ENCODE measurements at places on chromosomes 13 and 19. TPM values are rescaled to one million over a fixed set of nuclear protein-coding genes. Genes with fewer than 3 reads are reported as not detected.

The SYCN gene
- not detected for polyA plus RNA-seq

The CEACAM4 gene
- polyA plus RNA-seq = not detected

DNA sequence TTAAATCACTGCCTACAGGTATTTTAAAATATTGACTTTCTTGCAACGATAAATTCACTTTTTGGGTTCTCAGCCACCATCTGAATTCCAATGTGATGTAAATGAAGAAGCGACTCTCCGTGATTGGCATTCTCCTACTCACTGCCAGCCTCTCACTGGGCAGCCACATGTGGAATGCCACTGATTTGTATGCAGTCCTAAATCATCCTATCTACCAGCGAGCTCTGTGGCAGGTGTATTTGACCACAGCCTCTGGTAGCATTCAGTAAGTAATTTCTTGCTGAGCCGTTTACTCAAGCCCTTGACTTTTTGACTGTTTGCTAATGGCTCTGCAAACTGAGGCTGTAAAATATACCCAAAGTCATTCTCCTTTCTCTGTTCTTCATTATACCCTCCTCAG, 559.0 kb upstream of the SLC10A2 start:
- DNase-seq = no peak

DNA sequence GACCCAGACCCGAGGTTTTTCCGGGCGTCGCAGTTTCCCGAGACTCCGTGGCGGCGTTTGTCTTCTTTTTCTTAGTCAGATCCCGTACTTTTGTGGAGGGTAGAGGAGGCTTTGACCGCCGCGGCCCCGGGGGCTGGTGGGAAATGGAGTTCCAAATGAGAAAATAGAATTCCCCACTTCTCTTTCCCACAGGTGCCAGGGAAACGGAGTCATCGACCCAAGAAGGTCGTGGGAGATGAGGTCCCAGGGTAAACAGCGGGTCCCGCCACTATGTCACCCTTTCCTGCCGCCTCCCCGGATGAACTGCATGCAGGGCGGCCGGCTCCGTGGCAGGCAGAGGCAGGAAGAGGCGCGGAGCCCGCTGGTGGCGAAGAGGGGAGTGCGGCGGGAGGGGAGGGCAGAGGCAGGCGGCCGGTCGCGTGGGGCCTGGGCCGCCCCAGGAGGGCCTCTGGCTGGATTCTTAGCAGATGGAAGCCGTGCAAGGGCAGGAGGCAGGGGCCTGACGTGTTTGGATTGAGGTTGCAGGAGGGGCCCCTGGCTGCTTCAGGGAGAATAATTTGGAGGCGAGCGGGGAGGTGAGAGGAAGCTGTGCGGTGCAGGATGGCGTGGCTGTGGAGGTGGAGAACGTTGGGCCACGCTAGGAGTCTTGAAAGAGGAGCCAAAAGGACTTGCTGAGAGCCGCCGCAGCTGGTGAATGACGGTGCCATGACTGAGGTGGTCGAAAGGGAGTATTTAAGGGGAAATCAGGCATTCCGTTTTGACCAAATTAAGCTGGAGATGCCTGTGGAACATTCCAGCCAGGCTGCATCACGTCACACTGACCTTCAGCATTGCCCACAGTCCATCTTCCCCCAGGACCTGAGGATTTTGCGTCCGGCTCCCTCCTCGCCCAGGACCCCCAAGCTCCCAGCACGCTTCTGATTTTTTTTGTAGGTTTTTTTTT, 11.7 kb downstream of the CYTH2 start:
- DNase-seq = no peak

The MAP2K7 gene
- 10.7 TPM for polyA plus RNA-seq

DNA sequence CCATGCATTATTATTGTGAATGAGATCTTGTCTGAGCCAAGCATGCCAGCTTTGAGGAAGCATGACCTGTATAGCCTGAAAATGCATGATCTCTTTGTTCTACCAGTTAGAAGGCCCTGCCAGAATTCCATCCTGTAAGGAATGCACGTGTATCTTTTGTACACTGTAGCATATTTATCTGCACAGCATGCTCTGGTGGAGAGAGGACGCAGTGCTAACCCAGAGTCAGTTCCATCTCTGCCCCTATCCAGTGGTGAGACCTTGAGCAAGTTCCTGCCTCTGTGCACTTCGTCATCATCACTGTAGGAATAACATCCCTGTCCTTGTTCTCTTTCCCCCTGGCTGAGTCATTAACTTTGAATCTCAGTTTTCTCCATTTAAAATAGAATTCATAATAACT, 233.8 kb downstream of the SLC7A1 start:
- no peak for DNase-seq

GRCh38 chr13:98765996-98766519, 13.6 kb upstream of the SLC15A1 start:
- DNase-seq = no peak

DNA sequence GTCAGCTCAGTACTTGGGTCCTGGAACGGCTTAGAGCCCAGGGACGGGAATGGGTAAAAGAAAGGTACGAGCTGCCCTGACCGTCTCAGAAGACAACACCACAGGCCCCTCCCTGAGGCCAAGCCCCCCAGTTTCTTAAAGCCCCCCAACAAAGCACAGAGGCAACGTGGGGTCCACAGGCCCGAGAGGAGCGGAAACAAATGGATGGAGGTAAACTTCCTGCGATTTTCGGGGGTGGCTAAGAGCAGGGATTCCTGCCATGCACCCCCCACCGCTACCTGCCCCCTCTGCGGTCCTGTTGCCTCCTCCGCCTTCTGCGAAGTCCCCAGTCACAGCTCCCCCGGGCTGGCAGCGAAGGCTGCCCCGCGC, 48.2 kb downstream of the PTPRS start:
- DNase-seq = no peak

DNA sequence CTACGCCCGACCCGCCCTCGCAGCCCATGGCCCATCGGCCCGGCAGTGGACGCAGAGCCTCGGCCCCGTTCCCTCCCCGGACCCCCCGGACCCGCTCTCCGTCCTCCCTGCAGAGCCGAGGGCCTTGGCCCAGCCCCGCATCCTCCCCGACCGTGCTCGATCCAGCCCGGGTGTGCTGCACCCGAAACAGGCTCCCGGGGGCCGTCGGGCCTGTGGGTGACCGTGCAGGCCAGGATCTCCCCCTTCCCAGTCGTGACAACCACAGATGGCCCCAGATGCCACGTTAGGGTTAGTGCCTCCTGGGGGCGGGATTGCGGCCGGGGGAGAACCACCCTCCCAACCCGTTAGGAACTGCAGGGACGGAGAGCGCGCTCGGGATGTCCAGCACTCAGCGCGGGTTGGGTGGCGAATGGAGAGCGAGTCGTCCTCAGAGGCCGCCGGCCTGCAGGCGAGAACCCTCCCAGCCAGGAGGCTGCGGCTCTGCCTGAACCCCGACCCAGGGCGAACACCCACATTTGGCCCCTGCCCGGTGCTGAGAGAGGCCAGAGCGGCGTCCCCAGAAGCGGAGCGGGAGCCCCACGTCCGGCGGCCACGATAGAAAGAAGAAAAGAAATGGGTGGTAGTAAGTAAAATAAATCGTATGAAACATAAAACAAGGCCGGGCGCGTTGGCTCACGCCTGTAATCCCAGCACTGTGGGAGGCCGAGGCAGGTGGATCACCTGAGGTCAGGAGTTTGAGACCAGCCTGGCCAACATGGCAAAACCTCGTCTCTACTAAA, 6.7 kb upstream of the MADCAM1 start:
- no peak for DNase-seq

The NAXD gene
- polyA plus RNA-seq = 19.5 TPM

The KASH5 gene
- polyA plus RNA-seq = not detected

The DPF1 gene
- 1.6 TPM for polyA plus RNA-seq

GRCh38 chr19:54191011-54191810, at the start of gene TSEN34:
TSS of gene TSEN34 (plus strand) at chr19:54191308. CDS start at chr19:54191365, 57 bp downstream.
- peak; percentile 84 for DNase-seq

DNA sequence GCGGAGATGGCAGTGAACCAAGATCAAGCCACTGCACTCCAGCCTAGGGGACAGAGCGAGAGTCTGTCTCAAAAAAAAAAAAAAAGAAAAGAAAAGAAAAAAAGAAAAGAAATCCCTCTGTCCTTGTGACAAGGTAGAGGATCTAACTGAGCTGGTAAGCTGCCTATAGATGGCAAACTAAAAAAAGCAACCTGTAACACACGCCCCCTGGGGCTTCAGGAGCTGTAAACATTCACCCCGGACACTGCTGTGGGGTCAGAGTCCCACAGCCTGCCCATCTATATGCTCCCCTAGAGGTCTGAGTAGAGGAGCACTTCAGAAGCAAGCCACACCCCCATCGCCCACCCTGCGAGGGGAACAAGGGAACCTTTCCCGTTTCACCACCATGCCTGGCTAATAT, 4.3 kb upstream of the PGPEP1 start:
- no peak for DNase-seq

- DNase-seq = peak; percentile 74
Measured at GRCh38 chr19:18543814-18544475, 572 bp upstream of the FKBP8 start.

The SOX1 gene
- not detected for polyA plus RNA-seq

- no peak for DNase-seq
Measured at GRCh38 chr13:71454509-71454908, 412.5 kb downstream of the DACH1 start.

The TICAM1 gene
- 2.0 TPM for polyA plus RNA-seq

The HIF3A gene
- polyA plus RNA-seq = 0.05 TPM

The LIN7B gene
- polyA plus RNA-seq = 1.5 TPM

The FXYD1 gene
- polyA plus RNA-seq = 0.17 TPM

DNA sequence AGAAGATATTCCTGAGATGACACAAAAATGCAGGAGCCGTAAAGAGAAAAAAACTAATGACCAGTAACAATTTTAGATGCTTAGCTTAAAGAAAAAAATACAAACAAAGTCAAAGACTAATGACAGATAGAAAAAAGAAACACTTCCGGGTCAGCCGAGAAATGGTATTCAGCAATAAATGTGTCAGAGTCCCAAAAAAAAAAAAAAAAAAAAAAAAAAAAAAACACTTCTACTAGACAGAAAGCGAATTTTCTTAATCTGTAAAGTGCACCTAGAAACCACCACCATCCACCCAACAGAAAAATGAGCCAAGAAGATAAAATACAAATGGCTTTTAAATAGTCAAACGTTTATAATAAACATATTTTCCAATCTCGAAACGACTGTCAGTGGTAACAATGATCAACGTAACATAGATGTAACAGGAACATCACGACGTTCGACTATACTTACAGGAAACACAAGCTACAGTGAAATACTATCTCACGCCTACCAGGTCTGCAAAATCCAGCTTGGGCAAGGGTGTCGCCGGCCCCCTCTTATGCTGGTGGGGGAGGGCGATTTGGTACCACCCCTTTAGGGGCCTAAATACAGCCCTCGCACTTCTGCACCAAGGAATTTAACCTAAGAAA, 10.6 kb downstream of the ABHD17A start:
- DNase-seq = no peak

DNA sequence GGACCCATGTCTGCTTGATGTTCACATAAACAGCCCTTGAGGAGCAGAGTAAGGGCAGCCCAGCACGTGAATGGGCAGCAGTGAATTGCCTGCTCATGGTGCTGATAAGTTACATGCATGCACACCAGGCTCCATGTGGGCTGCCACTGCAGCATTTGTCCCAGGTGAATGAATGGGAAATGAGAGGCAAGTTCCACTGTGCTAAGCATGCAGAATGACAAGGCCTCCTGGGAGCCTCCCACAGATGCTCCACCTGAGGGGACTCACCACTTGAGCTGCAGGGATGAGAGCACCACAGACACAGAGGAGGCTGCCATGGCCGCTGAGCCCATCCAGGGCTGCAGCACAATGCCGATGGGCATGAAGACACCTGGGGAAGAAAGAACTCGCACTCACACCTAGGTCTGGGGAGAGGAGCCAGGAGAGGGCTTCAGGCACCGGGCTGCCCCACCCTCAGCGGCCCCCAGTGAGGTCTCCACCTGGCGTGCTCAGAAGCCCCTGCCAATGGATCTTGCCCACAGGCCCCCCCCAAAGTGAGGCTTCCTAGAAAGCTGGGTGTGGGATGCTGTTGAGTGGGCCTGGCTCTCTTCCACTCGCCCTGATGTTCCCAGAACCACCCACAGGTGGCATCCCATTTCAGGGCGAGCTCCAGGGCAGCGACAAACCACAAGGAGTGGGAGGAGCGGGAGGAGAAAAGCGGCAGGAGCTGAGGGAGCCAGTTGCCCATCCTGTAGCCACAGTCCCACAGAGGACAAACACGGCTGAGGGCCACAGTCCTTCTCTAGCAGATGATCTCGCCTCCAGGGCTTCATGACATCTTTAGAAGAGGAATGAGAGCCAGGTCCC, 73.8 kb downstream of the CCDC70 start:
- peak; percentile 19 for DNase-seq

GRCh38 chr19:15623711-15624318, 8.8 kb downstream of the CYP4F8 start:
- no peak for DNase-seq

DNA sequence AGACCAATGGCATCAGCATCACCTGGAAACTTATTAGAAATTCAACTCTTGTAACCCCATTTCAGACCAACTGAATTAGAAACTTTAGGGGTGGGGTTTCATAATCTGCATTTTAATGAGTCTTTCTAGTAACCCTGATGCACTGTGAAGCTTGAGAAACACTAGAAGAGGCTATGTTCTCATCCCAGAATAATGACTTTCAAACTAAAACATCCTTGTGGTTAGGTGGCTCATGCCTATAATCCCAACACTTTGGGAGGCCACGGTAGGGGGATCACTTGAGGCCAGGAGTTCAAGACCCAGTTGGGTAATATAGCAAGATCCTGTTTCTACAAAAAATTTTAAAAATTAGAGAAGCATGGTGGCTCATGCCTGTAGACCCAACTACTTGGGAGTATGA, 402.4 kb downstream of the DLEU7 start:
- DNase-seq = no peak

DNA sequence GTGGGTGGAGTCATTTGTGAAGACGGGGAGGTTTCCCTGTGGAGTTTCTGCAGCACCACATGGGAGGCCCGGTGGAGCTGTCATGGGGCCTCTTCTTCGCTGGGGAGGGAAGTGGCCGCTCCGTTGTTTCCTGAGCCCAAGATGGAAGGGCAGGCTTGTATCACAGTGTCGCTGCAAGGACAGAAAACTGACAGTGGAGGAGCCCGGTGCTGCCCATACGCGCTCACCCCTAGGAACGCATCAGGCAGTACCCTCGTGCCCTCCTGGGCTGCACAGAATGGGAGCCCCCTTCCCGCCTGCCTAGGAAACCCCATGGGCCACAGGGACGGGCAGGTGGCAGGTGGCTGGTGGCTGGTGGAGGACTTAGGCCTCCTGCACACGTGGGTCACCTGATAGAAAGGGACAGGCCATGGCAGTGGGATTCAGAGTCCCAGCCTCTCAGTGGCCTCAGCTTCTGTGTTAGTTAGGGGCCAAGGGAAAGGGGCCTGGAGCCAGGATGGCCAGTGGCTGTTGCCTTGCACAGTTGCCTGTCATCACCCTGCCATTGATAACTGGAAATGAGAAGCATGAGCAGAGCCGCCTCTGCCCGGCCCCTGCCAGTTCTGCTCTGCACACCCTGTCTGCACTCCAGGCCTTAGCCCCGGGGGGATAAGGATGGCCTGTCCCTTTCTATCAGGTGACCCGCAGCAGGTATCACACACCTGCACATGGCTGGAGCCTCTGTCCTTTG, 7.6 kb downstream of the COL4A2 start:
- no peak for DNase-seq

- DNase-seq = no peak
Measured at GRCh38 chr13:36891752-36892151, 28.3 kb downstream of the SMAD9 start.

All from mammary epithelial cell (primary cell).